ENCODE measurements at places on chromosomes 3 and 15.

GRCh38 chr3:9727743-9728142 is 3.8 kb upstream of the BRPF1 start:
- no peak for DNase-seq

- DNase-seq: peak; percentile 75
Measured at GRCh38 chr3:37291275-37291700, 116.9 kb upstream of the LRRFIP2 start.

DNA sequence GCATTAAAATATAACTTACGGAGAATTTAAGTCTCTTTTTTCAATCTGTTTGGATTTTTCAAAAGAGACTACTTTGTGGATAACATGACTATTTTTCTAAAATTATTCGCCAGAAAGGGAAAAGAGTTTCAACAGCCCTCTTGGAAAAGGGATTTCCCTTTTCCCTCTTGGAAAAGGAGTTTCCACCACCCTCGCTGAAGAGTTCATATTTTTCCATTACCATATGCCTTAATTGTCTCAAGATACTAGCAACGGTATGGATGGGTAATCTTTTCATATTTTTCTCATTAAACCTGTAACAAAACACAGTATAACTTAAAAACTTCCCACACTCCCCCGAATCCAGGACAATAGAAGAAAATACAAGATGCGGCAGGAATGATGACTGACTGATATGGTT is 66.1 kb upstream of the SPATA12 start:
- DNase-seq: no peak

- DNase-seq: peak; percentile 4
Measured at GRCh38 chr3:2511356-2511755, 412.7 kb downstream of the CNTN4 start.

- no peak for DNase-seq
Measured at GRCh38 chr3:128337305-128337704, 129.4 kb downstream of the DNAJB8 start.

DNA sequence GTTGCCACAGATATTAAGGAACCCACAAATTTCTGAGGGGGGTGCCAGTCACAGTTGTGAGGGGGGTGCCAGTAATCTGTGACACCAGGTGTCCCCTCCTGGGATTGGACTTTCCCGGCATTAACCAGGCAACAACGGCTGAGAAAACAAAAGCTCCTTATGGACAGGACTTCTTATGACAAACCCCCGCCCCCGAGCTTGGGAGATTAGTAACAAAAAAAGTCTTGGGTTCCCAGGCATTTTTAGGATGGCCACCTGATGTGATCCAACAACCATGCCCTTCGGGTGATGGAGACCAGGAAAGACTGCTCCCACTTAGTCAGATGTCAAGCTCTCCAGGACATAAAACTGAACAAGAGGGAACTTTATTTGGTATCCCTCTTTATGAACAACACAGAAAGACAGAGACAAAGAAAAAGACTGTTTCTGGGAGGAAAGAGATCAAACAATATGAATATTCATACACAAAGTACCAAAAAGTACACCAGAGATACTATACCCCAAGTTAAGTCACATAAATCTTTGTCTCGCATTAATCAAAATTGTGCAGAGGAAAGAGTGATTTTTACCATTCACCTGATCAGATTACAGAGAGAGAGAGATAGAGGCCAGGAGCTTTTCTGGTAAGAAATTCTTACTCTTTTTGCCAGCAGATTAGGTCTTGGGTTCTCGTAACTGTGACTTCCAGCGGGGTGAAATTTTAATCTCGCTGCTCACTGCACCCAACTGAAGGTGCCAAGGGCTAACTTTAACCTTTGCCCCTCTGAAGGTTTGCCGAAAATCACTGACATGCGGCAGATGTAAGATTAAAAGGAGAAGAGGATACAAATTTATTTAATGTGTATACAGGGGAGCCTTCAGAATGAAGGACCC is 61.6 kb downstream of the OSTN start:
- no peak for DNase-seq

- no peak for DNase-seq
Measured at GRCh38 chr3:189631409-189631808, 220 bp downstream of the TP63 start.

DNA sequence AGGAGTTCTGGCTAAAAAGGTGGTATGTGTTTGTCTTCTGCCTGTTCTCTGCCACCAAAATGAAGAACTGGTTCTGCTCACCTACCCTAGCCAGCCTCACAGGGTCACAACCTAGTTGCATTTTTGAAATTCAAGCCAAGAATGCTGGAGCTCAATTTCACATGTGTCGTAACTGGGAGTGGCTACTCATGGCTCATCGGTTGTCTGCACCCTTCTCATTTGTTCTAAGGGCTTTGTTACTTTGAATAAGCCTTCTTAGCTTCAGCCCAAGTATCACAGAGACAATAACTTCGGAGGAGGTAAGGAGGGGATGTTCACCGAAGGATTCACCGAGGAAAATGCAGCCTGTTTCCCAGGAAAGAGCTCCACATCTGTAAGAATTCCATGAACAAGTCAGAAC is 134.3 kb upstream of the RARB start:
- DNase-seq: no peak

- no peak for DNase-seq
Measured at GRCh38 chr3:14664170-14664569, 10.8 kb upstream of the C3orf20 start.

DNA sequence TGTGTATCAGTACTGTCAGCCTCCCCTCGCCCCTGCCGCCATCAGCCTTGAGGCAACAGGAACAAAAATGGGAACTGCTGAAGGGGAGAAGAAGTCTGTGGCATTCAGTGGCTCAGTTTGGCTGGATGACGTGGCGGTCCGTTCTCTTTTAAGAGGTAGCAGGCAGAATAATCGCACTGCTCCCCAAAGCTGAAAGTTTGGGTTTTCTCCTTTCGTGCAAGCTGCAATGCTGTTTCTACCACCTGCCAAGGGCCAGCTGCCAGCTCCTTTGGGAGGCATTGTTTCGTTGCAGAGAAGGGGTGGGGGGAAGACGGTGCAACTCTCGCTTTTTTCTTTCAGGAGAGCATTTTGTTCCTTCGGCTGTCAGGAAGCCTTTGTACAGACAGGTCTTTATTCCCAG is 369.6 kb upstream of the RORA start:
- DNase-seq: no peak

DNA sequence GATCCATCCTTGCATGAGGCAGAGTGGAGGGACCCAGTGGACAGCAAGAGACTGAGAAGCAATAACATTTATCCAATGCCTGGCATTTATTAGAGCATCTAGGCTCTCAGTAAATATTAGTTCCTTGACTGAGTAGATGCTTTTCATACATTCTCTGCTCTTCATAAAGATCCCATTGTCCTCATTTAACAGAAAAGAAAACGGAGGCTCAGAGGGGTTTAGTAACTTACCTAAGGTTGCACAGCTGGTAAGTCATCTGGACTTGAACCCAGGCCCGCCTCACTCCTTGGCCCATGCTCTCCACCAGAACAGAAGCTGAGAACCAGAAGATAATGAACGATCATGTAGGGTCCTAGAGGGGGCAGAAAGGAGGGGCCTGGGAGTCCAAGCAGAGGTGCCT is 52.2 kb upstream of the SEC22A start:
- DNase-seq: no peak

- no peak for DNase-seq
Measured at GRCh38 chr3:14401692-14402303, 608 bp upstream of the SLC6A6 start.

DNA sequence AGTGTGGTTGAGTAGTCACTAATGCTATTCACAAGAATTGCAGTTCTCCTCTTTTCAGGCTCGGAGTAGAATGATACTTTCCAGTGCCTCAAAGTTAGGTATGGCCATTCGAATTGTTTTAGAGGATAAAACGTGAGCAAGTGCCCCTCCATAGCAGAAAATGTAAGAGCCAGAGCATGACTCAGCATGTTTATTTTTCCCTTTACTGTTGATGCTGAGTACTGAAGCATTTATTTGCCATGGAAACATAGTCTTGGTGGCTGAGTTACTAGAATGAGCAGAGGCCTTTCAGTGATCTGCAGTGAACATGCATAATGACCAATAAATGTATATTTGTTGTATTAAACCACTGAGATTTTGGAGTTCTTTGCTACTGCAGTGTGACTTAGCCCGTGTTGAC is 540.6 kb downstream of the NLGN1 start:
- peak; percentile 68 for DNase-seq

- DNase-seq: peak; percentile 36
Measured at GRCh38 chr3:177729956-177730681, 532.8 kb upstream of the TBL1XR1 start.

DNA sequence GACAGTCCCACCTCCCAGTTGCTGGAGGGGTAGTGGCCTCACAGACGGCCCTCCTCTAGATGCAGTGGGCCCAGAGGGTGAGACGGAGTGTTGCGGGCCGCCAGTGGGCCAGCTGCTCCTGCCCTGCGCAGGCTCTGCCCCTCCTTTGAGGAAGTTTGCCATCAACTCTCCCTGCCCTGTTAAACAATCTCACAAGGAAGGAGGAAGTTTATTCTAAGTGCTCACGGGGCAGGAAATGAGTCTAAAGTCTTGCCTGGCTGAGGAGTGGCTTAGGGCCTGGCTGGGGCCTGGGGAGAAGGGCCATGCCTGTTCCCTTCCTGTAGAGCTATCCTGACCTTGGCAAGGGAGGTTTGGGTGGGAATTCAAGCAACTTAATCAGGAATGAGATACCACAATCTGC is at the start of gene FAM3D:
FAM3D (minus strand) TSS at position 92 of the 400 bp plus-strand sequence. CDS start 11,211 bp downstream, outside the sequence.
- no peak for DNase-seq

DNA sequence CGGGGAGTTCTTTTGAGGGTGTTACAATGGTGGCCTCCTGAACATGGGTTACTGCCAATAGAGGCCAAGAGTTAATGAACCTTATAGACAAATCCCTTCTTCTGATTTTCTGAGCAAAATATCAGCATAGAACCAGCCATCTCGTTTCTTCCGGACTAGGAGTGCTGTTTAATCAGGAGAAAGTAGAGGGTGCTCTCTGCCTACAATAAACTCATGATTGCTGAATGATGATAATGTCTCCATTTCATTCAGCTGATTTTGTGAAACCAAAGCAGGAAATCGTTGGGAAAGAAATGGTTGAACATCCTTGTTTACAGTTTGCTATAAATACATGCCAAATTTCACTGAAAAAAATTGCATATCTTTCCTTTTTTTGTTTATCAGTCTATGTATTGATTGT is 142.8 kb upstream of the PLSCR5 start:
- DNase-seq: peak; percentile 76

Data from fibroblast of skin of back (primary cell).